ENCODE measurements at places on chromosomes 1 and 21.
A peak's percentile ranks its signal among the peaks of the same experiment; 100 is the strongest.

GRCh38 chr1:118900643-118901440 is 87.3 kb downstream of the TBX15 start:
- DNase-seq: no peak

DNA sequence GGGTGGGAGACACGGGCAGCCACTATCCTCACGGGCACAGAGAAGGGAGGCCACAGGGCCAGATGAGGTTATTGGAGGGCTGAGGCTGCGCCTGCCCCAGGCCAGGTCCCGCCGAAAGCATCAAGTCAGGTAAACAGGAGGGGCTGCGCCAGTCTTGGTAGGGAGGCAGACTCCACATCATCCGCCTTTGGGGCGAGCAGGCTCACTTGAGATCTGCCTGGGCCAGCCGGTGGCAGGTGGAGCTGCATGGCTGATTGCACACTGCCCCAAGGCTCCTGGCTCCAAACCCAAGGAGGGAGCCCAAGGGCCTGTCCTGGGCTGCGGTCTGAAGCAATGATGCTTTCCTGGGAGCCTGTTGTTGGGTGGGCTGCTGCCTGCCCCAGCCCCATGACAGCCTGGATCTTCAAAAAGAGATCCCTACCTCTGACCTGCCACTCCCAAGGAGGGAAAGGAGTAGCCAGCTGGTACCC is 4.6 kb downstream of the SMIM1 start:
- DNase-seq: no peak

DNA sequence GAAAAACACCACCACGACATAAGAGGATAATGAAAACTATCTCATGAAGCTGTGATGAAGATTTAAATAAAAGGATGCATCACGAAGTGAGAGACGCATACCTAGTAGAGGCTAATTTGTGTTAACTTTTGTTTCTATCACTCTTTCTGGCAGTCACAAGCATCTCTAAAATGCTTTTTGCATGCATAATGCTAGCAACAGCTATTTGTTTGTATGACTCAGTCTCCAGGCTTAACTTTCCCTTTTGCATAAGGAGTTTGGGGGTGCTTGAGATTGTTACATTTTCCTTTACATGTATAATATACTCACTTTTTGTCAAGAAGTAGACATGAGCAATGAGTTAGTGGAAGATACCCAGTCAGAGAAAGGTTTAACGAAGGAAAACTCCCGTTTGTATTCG is 385.4 kb downstream of the DISC1 start:
- no peak for DNase-seq

GRCh38 chr1:43318831-43319230 is 18.0 kb downstream of the TIE1 start:
- no peak for DNase-seq

DNA sequence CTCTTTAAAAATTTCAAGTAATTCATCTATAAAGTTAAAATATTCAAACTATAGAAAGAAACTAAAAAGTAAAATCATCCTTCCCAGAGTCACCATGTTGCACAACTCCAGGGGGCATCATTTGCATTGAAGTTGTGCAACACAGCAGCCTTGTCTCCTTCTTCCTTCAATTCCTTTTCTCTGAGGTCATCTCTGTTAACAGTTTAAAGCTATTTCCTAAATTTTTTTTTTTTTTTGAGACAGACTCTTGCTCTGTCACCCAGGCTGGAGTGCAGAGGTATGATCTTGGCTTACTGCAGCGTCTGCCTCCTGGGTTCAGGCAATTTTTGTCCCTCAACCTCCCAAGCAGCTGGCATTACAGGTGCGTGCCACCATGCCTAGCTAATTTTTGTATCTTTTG is 7.1 kb downstream of the RHBG start:
- DNase-seq: peak; percentile 57

DNA sequence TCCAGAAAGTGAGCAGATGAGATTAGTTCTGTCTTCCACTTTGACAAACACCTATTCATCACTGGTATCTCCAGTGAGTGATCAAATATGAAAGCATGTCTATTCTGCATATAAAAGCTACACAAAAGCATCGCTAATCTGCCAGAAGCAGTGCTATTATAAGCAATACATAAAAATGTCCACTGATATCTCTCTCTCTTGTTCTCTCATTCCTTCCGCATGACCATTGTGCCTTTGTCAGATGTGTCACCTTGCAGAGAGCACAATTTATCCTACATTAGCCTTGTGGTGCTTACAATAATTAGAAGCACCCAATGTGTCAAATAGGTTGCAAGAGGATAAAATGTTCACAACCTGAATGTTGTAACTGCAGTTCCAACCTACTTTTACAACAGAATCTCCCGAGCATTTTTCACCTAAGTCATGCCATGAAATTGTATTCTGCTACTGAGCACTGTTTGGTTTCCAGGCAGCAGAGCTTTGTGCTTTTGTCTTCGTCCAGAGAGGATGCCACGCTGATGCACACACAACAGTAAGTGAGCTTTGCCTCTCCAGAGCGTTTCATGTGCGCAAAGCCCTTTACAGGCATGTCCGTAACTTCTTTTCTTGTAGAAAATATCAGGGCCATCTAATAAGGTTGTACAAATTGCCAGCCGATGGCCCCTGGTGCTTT is 198.7 kb upstream of the PLD5 start:
- no peak for DNase-seq

DNA sequence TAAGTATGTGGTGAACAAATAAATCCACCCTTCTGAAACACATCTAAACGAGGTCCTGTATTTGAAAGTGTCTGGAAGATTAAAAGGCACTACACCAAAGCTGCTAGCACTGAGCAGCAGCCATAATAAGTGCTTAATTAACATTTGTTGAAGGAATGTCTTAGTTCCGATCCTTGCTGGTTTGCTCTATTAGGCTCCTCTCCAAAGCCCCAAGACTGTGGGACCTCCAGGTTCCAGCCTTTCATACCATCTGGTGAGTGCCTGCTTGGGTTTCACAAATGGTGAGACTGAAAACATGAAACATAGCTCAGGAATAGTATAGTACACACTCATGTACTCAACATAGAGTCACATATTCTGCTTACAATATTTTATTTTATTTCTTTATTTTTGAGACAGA is 640 bp upstream of the CYP2J2 start:
- DNase-seq: no peak

DNA sequence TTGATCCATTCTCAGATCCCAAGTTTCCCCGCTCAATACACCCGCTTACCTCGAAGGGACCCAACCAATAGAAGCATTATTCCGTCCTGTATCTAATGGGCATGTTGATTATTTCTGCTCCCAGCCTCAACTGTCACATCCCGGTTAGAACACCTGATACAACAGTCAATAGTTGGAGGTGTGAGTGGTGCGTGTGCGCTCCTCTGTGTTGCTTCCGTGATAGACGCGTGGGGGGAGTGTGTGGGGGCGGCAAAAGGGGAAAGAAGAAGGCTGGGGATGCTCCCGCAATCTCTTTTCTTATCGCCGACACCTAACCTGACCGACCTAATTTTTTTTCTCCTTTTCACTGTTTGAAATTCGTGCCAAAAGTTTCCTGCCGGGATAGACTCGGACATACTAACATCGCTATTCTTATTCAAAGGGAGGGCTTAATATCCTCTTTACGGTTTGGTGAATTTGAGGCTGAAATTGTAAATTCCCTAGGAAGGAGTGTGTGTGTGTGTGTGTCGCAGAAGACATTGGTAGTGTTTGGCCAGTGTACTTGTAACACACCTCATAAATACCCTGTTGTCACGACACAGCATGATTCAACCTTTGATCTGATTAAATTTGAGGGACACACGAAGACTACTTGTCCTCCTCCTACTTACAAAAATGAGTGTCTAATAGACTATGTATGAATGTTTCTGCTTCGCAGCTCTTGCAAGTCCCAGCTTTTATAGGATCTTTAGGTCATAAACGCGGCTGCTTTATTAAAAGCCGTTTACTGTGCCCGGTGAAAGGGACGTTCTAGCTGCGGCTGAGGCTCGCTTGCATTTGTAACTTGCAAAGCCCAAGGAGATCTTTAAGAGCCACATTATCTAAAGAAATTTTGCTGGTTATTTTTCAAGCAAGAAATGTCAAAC is 1.5 kb upstream of the PROX1 start:
- DNase-seq: no peak

- DNase-seq: no peak
Observed at GRCh38 chr1:209705033-209705598, 470 bp downstream of the HSD11B1 start.

- DNase-seq: peak; percentile 14
Observed at GRCh38 chr1:194903524-194903923, 1704.7 kb downstream of the KCNT2 start.

GRCh38 chr1:31548907-31549808 is 27.2 kb upstream of the TINAGL1 start:
- peak; percentile 93 for DNase-seq

DNA sequence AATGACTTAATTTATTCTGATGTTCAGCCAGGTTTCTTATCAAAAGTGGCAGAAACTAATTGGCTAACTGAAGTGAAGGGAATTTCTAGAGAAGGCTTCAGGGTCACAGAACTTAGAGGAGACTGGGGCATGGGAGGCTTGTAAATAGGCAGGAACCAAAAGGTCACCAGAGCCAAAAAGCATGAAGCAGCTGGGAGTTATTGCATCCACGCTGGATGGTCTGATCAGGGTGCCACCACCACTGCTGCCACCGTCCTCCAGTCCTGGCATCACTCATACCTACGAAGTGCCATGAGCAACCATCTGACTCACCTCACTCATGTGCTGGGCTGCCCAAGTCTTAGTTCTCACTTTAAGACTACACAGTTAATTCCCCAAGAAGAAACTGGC is 82.5 kb upstream of the DPH5 start:
- DNase-seq: no peak

- DNase-seq: no peak
Observed at GRCh38 chr1:55124470-55124869, 85.1 kb downstream of the PCSK9 start.

All from NB4 (cell line).